ENCODE measurements at places on chromosomes 6 and 20. TPM values are rescaled to one million over a fixed set of nuclear protein-coding genes. Genes with fewer than 3 reads are reported as not detected.

DNA sequence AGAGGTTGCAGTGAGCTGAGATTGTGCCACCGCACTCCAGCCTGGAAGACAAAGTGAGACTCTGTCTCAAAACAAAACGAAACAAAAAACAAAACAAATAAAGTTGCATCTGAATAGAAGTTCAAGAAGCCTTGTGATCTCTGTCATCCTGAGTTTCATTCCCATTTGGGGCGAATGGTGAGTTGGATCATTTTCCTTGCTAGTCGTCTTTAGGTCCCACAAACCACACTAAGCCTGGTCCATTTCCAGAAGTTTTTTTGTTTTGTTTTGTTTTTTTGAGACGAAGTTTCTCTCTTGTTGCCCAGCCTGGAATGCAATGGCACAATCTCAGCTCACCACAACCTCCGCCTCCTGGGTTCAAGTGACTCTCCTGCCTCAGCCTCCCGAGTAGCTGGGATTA is 33.8 kb downstream of the ZNF217 start:
- no peak for DNase-seq

DNA sequence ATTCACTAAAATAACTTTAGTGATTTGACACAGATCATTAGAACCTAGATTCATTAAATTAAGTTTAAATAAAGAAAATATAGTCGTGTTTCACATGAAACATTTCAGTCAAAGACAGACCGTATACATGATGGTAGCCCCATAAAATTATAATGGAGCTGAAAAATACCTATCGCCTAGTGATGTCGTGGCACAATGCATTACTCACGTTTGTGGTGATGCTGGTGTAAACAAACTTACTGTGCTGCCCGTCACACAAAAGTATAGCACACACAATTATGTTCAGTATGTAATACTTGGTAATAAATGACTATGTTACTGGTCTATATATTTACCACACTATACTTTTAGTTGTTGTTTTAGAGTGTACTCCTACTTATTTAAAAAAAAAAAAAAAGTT is 17.3 kb downstream of the DST start:
- no peak for DNase-seq

Gene CAGE1
- total RNA-seq, result 0.11 TPM

Gene MAK
- total RNA-seq, result 0.11 TPM

Gene OR2W1
- total RNA-seq, result not detected

Gene NKAIN2
- total RNA-seq, result 1.9 TPM

Gene RSPO3
- total RNA-seq, result 0.81 TPM

Gene STX11
- 6.8 TPM for total RNA-seq

Gene PNLDC1
- 0.31 TPM for total RNA-seq

- no peak for DNase-seq
Measured at GRCh38 chr6:157928428-157928827, 53.2 kb upstream of the SYNJ2 start.

- peak; percentile 41 for DNase-seq
Measured at GRCh38 chr6:16069222-16069621, 59.7 kb upstream of the MYLIP start.

DNA sequence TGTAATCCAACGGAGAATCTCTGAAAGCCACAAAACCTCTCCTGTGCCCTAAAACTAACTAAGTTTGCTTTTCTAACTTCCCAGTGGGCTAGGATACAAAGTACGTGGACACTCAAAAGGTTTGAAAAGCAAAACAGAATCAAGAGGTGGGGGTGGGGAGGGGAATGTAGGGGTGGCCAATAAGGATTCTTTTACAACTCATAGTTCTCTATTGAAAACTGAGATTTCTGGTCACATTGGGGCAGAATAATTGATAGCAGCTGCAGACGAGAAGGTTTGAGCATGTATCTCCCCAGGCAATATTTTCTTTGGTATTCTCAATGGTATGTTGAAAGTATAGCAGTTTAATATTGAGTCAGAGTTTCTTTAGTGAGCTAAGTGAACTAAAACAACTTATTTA is 376.7 kb upstream of the CITED2 start:
- DNase-seq, result no peak

DNA sequence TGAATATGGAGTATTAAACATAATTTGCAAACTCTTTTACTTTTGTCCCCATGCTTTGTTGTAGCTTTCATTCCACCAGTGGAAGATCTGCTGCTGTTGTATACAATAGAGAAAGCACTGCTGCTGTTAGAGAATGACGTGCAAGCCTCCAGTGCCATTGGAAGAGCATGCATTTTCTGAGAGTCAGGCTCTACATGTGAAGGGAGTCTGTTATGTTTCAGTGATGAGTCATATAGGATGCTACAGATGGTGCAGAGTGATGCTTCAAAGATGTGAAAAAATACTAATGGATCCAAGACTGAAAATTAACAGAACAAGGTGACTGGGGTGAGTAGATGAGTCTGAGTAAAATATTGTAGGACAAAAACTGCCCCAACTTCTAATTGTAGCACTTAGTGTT is 22.4 kb upstream of the BACH2 start:
- no peak for DNase-seq

- peak; percentile 95 for DNase-seq
Measured at GRCh38 chr6:21589352-21590345, 3.9 kb upstream of the SOX4 start.

DNA sequence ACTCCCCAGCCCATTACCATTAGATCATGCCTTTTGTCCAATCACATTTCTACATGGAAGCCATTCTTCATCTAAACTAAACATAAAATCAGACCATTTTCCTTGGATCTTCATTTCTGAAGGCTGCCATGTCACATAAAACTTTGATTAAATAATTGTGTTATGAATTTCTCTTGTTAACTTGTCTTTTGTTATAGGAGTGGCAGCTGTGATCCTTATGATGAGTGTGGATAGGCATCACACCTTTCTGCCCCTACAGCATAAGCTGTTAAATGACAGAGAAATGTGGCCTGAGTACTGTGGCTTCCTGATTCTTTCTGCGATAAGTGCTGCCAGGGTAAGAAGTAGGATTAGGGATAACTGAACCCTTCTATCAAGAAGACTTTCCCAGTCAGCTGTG is 247.1 kb upstream of the MOCS1 start:
- DNase-seq, result no peak

DNA sequence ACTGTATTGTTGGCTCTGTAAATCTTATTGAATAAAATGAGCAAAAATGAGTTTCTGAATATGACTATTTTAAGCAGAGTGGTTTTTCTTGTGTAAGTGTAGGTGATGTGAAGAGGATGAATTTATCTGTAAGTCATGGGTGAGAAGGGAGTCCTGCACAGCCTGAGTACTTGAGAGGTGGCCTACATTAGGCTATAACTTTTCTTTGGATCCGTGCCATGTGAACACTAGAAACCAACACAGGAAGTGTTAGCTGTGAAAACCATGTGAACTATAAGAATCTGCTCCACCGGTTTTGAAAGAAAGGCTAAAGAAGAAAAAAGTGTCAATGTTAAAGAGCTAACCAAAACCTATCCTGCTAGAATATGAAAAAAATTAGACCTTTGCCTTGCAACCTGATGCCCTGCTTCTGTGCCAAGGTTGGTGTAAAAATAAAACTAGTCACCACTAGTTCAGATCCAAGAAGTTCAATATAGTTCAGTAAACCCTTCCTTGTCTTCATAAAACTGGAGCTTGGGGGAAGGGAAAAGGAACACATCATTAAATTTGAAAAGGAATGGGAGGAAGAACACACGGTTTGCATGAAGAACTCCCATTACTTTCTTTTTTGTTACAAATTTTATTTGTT is 21.3 kb downstream of the PLCB1 start:
- no peak for DNase-seq

GRCh38 chr20:46349035-46349741 is 40.9 kb upstream of the CDH22 start:
- DNase-seq, result peak; percentile 63

DNA sequence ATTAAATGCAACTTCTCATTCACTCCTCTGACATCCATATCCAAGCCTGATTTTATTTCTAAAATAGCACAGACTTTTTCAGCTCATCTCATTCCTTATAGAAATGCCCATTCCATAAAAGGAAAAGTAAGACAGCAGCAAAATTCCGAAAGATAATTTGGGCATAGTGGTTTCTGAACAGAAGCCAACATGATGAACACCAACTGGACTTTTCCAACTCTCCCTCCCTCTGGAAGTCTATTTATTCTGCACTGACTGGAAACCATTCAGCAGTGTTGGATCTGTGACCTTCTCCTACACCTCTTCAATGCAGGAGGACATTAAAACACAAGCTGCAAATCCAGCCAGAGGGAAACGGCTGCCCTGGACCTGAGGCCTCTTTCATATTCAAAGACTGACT is 306.2 kb upstream of the NT5E start:
- DNase-seq, result no peak

Gene TRIM10
- not detected for total RNA-seq

GRCh38 chr6:130849594-130849993 is 22.4 kb downstream of the SMLR1 start:
- no peak for DNase-seq

DNA sequence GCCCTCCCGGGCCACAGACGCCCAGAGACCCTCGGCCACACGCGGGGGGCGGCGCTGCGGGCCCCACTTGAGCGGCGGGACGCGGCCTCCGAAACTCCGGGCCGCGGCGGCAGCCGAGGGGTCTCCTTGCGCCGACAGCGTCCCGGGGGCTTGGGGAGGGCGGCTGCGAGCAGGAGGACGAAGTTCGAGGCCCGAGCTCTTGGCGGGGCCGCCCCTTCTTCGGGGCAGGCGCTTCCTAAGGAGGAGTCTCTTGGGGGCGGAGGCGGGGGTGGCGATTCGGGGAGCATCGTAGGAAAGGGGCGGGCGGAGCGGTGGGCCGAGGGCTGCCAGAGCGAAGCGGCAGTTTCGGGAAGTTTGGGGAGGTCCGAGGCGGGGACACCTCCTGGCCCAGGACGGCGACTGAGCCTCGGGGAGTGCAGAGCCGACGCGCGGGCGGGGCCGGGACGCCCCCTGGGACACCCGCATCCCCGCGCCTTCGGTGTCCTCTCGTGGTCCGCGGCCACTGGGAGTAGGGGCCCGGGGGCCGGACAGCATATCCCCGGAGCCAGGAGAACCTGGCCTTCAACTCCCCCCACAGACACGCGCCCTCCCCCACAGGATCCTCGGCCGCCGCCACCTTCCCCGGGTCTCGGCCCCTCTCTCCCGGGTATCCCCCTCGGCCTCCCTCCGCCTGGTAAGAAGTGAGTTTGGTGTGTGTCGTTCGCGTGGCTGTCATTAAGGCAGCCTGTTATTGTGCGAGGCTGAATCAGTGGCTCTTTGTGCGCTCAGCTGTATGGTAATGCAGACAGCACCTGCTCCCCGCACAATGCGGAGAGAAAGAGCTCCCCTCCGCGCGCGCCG is 613 bp upstream of the DLL1 start:
- DNase-seq, result peak; percentile 79

DNA sequence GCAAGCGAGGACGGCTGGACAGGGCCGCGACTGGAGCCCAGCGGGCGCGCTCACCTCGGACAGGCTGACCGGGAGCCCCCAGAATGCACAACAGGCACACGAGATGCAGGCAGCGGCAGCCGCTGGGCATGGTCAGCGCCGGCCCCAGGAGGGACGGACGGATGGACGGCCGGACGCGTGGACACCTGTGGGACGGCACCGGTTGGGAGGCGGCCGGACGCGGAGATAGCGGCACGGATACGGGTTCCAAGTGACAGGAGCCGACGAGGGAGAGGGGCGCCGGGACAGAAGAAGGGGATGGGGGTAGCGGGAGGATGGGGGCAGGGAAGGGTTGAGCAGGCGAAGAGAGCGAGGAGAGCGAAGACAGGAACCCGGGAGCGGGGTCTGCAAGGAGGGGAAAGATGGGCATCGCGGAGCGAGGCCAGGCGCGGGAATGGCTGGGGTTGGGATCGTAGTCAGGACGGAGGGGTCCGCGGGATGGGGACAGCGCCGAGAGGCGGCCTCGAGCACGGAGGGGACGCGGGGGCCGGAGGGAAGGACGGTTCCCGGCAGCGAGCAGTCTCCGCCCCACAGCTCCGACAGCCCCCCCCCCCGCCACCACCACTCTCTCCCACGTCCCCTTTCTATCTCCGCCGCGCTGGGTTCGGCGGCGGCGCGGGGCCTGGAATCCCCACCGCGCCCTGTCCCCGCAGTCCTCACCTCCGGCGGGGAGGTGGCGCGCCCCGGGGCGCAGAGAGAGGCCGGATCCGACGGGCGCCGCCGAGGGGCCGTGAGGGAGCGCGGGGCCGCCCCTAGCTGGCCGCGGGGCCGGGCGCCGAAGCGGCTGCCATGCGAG is 435 bp downstream of the DLK2 start:
- peak; percentile 95 for DNase-seq

DNA sequence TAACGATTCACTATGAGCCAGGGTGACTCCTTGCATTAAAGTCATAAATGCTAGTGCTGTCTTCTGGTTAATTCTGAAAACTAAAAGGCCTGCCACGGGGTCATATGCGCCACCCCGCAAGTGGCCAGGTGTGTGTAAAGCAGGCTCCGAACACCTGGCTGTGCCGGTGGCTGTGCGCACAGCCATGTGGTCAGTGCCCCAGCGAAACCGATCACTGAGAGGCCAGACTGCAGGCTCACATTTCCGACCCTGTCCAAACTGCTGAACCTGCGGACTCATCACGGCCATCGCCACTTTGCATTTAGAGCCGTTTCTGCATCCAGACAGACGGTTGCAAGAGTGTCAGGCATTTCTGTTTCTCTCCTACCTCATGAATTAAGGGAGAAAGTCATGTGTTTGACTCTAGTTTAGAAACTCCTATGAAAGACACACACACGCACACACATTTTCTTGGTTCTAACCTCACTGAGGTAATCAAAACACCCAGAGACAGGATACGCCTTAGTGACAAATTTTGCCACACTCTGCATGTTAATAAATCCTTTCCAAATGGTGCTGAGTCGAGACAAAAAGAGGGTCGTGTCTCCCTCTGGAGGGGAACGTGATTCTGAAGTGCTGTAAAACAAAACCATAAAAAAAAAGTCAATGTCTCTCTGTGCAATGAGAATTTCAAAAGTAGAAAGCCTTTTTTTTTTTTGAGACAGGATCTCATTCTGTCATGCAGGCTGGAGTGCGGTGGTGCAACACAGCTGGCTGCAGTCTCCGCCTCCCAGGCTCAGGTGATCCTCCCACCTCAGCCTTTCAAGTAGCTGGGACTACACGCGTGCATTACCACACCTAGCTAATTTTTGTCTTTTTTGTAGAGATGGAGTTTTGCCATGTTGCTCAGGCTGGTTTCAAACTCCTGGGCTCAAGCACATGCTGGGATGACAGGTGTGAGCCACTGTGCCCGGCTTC is 31.0 kb upstream of the TCFL5 start:
- DNase-seq, result no peak

Gene AVP
- total RNA-seq, result not detected

- no peak for DNase-seq
Measured at GRCh38 chr6:93571346-93571745, 152.0 kb upstream of the EPHA7 start.
